ENCODE measurements at places on chromosomes 13 and 19.

- no peaks in the 10 kb centered on the region for H3K27me3 ChIP-seq
- DNase-seq, result no peak
- H3K36me3 ChIP-seq, result peaks cover 6% of the 10 kb centered on the region
- H3K27ac ChIP-seq, result no peak overlapping the region
- no peaks in the 10 kb centered on the region for H3K4me1 ChIP-seq
These were observed 19.6 kb downstream of the PIAS4 start for GRCh38 chr19:4027146-4027545.

DNA sequence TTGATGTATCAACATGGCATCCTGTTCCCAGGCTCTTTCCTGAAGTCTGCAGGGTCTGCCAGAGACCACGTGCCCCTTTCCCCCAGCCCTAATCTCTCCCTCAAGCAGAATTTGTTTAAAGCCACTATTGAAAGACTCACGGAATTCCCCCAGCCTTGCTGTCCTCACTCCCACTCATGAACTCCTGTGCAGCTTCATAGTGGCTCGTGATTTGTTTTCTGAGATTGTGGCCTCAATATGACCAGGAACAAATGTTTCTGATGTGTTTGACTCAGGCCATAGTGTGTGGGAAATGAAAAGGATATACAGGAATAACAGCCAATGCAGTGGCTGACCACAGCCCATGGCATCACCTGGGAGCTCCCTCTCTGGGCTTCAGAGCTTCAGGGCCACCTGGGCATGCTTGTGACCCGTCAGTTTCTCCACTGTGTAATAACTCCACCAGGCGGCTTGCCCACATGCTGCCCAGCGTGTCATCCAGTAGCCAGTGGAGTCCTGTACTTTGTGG lies 8.1 kb upstream of the SERPINE3 start:
- peak overlapping the region; percentile 57 for H3K4me3 ChIP-seq
- DNase-seq, result no peak
- H3K27me3 ChIP-seq, result peaks cover 6% of the 10 kb centered on the region
- H3K27ac ChIP-seq, result no peak overlapping the region
- H3K4me1 ChIP-seq, result peaks cover 32% of the 10 kb centered on the region

DNA sequence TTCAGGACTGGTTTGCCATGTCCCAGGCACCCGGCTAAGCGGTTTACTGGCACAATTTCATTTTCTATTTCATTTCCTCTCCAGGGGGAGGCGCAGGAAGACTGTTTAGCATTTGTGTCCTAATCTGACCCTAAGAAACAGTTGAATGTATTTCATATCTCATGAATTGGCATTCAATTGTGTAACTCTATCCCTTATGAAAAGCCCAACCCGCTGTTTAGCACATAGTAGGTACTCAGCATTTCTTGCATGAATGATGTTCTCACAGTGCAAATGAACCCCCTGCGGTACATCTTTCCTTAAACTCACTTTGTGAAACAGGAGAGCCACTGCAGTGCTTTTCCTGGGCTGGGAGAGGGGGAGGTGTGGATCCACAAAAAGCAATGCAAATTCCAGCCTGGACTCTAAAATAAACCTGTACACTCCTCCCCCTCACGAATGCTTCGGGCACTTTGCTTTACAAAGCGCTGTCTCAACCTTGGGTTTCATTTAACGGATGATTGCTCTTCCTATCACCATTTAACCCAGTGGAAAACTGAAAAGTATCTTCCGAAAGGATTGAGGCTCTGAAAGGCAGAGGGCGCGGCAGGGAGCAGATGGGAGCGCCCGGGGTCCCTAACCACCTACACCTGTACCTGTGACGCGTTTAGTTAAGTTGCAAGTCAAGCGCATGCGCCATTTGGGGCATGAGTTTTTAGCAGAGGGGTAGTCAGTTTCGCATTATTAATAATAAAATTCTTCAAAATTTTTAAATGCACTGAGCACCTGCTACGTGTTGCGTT lies 1.2 kb upstream of the EEF2 start:
- DNase-seq, result peak; percentile 72
- peak overlapping the region; percentile 84 for H3K27ac ChIP-seq
- H3K4me1 ChIP-seq, result peaks cover 72% of the 10 kb centered on the region

DNA sequence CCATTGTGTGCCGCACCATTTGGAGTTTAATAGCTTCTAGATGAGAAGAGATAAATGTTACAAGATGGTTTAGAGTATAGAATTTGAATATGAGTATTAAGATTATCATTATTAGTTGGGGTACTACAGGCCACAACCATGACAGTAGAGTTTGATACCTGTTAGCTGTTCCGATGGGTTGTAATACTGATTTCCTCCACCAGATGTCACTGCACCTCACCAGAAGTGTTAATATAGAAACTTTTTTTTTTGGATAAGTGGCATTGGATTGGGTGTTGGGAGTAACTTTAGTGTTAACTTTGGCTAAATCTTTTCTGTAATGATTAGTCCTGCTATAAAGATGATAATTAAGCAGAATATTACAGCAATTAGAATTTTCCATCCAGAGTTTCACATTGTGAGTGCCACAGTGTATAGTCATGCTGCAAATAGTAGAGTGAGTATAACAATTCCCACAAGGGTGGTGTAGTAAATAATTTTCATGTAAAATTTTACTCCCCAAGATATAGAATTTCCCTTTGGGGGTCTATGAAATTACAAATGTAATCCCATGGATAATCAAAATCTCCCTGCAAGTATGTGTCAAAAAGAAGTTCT lies 56.3 kb downstream of the PSG3 start:
- no peaks in the 10 kb centered on the region for H3K4me1 ChIP-seq
- DNase-seq, result peak; percentile 14
- H3K36me3 ChIP-seq, result peaks cover 7% of the 10 kb centered on the region

- no peaks in the 10 kb centered on the region for H3K4me1 ChIP-seq
- DNase-seq, result no peak
These were observed 198.2 kb downstream of the MYO16 start for GRCh38 chr13:108827646-108828045.

DNA sequence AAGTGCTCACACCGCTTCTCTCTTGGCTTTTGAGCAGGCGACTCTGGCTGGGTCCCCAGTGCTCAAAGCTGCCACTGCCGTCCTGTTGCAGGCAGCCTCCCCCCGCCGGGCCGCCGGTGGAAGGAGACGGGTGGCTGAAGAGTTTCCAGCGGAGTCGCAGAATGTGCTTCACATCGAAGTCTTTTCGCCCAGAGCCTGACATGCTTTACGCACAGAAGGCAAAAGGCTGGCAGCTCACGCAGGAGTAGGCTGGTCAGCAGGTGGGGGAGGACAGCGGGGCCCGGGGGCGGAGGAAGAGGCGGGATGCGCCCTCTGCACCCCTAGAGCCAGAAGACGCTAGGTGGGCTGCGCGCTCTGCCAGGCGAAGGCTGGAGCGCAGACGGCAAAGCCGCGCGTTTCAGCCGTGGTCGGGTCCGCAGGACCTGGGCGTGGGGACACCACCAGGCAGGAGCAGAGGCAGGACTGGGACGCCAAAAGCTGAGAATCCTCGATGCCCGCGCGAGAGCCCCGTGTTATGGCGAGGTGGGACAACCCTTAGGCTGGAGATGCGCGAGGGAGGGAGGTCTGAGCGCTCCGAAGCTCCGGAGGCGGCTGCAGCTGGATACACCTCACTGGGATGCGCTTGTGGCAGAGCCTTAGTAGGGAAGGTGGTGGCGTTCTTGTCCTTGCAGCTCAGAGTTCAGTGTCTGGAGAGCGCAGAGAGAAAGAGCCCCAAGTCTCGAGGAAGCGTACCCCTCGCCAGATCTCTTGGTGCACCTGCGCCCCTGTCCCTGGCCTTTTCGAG lies at the start of gene ATXN8OS:
Gene ATXN8OS (plus strand): TSS at position 329 of the 784 bp plus-strand sequence.
- H3K4me1 ChIP-seq, result no peaks in the 10 kb centered on the region
- no peaks in the 10 kb centered on the region for H3K36me3 ChIP-seq
- H3K4me3 ChIP-seq, result no peak within 1 kb of the TSS
- no peaks in the 10 kb centered on the region for H3K27me3 ChIP-seq
- no peak within 1 kb of the TSS for H3K27ac ChIP-seq
